ENCODE measurements at places on chromosomes 7 and 10.
A peak's percentile ranks its signal among the peaks of the same experiment; 100 is the strongest.

- DNase-seq, result peak; percentile 5
These were observed 21.7 kb upstream of the ZNF365 start for GRCh38 chr10:62352356-62352970.

DNA sequence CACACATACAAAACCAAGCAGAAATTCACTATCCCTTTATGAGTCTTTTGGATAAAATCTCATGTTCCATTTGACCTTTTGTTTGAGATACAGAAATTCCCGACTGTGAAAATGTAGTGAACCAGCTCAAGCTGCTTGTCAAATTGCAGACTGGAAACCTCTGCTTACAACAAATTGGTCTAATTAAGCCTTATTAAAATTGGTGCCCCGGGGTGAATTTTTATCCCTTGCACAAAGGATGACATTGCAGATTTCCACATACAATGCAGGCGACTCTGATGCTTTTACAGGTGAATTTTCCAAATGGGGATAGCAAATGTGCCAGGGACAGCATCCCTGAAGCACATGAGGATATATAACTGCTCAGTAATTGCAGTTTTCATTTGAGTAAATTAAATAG is 257.3 kb downstream of the BMPER start:
- no peak for DNase-seq

GRCh38 chr7:93736668-93737369 is 153.7 kb downstream of the TFPI2 start:
- DNase-seq, result no peak

- no peak for DNase-seq
These were observed 10.7 kb downstream of the PFKP start for GRCh38 chr10:3077940-3078630.

DNA sequence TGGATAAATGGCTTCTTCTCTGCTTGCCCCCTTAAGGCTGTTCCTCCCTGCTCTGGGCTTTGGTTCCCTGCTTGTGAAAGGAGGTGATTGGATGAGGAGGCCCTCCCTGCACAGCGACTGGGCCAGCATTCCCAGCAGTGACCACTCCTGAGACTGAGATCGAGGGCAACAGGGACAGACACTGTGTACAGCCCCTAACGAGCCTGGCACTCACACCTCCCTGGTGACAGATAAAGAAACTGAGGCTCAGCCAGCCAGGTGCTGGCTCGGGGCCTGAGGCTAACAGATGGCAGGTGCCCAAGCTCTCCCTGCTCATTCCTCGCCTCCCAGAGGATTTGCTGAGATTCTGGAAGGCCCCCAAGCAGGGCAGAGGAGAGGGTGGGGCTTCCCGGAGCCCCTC is 12.0 kb upstream of the AQP1 start:
- no peak for DNase-seq

- no peak for DNase-seq
These were observed 435.9 kb downstream of the PLXNA4 start for GRCh38 chr7:132140341-132140740.

- no peak for DNase-seq
These were observed 458.5 kb downstream of the TFEC start for GRCh38 chr7:115572111-115572510.

GRCh38 chr10:27319752-27320431 is 79.3 kb upstream of the ACBD5 start:
- no peak for DNase-seq

- DNase-seq, result no peak
These were observed 465.3 kb downstream of the ARL4A start for GRCh38 chr7:13152755-13153154.

- DNase-seq, result no peak
These were observed 45.6 kb upstream of the CFAP46 start for GRCh38 chr10:132987671-132988571.

- no peak for DNase-seq
These were observed 16.3 kb upstream of the DKK1 start for GRCh38 chr10:52297747-52298146.

DNA sequence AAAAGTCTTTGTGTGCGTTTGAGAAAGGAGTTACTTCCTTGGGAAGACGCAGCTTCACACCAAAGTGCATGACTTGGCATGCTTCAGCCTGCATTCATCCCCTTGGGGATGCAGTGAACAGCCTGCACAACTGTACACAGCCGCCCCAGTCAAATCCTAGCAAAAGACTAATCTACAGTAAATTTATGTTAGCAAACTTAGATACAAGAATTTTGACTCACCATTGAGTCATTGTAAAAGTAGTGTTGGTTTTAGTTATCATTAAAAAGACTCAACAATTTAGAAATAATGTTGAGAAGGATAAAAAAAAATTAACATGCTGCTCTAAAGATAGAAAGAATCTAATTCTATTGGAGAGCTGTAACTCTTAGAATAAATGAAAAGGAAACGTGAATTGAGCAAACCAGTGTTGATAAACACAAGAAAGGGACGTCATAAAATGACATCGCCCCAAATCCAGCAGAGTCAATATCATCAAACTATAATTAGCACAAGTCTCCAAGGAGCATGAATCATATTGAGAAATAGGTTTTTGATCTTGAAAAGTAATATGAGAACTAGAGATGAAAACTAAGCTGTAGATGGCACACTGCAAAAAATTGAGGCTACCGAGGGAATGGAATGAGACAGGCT is 11.9 kb upstream of the OPTN start:
- DNase-seq, result no peak

GRCh38 chr10:727162-727790 is 37.8 kb upstream of the DIP2C start:
- no peak for DNase-seq

GRCh38 chr7:95780665-95781064 is 8.3 kb downstream of the DYNC1I1 start:
- DNase-seq, result no peak

- no peak for DNase-seq
These were observed 388.9 kb downstream of the HPSE2 start for GRCh38 chr10:98846787-98847186.

DNA sequence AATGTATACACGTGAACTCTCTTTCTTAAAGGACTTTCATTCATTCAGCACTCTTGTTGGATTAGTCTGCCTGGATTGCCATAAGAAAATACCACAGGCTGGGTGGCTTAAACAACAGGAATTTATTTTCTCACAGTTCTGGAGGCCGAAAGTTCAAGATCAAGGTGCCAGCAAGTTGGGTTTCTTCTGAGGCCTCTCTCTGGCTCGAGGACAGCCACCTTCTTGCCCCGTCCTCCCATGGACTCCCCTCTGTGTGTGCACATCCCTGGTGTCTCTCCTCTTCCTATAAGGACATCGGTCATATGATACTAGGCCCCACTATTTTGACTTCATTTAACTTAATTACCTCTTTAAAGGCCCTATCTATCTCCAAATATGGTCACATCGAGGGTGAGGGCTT is 110.4 kb upstream of the BMPER start:
- no peak for DNase-seq

GRCh38 chr10:30348378-30348776 is 701 bp downstream of the MTPAP start:
- DNase-seq, result no peak

DNA sequence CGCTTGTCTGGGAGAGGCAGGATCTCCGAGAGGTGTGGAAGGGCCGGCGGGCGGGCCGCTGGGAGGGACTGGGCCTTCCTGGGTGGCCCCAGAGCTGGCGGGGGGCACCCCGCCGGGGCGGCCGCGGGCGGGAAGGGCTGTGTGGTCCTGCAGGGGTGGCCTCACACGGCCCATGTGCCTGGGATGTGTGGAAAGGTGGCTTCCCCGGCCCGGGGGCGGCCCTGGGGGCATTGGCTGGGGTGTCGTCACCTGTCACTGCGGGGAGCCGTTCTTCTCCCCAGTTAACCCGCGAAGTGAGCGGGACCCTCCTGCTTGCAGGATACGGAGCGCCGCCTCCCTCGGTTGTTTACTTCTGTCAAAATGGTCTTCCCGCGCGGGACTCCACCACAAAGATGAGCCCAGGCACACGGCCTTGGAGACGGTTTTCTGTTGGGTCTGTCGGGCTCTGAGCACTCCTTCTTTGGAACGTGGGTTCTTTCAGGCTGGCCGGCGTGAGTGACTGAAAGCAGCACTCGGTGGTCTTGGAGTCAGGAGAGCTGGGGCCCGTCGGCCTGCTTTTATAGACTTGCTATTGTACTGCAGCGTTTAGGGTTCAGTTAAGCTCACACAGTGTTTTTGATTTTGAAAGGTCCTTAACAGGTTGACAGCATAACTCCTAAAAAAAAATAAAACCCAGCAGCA is 700 bp downstream of the SMC3 start:
- peak; percentile 42 for DNase-seq

All from activated CD4-positive, alpha-beta T cell treated with anti-CD3 and anti-CD28 coated beads, Interleukin-2, amount 50 U/mL, for 4 hours (primary cell).